NCI-H1436 treated with DMSO at 0.1 percent for 48 hours (cell line): ENCODE measurements at places on chromosomes 2 and 18.

DNA sequence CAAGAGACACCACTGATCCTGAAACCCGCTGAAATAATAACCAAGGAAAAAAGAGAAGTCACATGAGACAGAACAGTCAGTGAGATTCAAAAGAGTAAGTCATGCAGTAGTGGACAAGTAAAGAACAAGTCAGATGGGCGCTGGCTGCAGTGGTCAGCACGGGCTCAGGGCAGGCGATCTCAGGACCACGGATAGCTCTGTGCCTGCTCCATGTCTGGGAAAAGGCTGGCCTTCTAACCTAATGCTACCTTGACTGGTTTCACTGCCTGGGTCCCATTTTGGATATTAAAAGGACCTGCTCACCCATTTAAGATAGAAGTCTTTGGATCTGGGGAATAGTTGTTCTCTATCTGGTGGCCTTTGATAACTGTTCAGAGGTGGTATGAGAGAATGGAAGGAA lies 61.7 kb upstream of the LCLAT1 start:
- DNase-seq: no peak

GRCh38 chr2:147980940-147981528 lies 39.5 kb downstream of the ORC4 start:
- DNase-seq: no peak

DNA sequence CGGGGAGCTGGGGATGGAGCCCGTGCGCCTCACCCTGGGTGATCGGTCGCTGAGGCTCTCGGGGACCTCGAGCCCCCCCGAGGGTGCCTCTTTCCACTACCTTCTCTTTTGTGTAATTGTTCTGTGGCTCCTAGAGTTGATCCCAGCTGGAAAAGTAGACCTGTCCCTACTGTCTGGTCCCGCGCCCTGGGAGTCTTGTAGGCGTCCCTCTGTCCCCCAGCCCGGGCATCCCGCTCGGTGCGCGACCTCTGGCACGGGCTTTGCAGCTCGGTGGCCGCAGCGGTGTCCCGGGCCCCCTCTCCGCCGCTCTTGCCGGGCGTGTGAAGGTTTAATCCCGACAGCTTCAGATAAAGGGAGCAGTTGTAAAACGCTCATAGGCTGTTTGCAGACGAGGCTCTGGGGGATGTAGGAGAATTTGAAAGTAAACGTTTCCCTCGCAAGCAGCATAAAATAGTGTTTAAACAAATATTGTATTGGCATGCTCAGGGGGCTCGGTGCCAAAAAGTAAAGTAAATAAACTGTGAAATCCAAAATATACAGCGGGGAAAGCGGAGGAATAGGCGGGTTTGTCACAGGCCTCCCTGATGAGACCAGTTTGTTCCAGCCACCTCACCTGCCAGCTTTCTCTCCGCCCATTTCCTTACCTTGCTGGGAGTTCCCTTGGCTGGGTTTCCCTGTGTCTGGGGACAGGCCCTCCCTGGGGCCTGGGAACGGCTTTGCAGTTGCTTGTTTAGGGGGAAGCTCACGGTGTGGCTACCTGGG lies 1.9 kb downstream of the GLI2 start:
- DNase-seq: no peak

DNA sequence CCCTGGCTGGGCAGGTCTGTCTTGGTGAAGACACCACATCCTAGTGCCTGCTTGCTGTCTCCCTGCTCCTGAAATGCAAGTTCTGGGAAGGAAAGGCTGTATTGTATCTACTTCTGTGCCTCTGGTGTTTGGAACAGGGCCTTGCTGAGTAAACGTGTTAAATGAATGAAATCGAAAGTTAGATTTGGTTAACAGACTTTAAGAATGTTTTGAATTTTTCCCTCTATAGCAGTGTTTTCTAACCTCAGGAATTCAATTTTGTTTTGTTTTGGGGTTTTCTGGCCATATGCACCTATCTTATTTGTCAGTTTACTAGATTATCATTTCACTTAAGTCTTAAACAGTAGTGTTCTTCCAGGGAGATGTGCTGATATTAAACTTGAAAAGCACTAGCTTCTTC lies 20.7 kb downstream of the FARP2 start:
- no peak for DNase-seq

GRCh38 chr2:167987026-167987425 lies 260.4 kb downstream of the STK39 start:
- no peak for DNase-seq
